ENCODE measurements at places on chromosomes 16 and 17. TPM values are rescaled to one million over a fixed set of nuclear protein-coding genes. Genes with fewer than 3 reads are reported as not detected.

The RASL10B gene
- total RNA-seq, result 13.3 TPM

The TCAP gene
- total RNA-seq, result 1.6 TPM

The ABCC6 gene
- total RNA-seq, result 44.6 TPM

The SLC2A4 gene
- total RNA-seq, result 0.35 TPM

The RNF112 gene
- not detected for total RNA-seq

The KRTAP2-3 gene
- total RNA-seq, result 4.9 TPM

The RCVRN gene
- not detected for total RNA-seq

The MSLN gene
- 0.36 TPM for total RNA-seq

The NXN gene
- 68.4 TPM for total RNA-seq

The KIF2B gene
- total RNA-seq, result not detected

The GP1BA gene
- total RNA-seq, result not detected

The ZNF200 gene
- total RNA-seq, result 12.1 TPM

The TOM1L1 gene
- total RNA-seq, result 48.7 TPM

The CSH1 gene
- total RNA-seq, result not detected

The ITGB3 gene
- 1.2 TPM for total RNA-seq
